ENCODE measurements at places on chromosomes 5 and 9.

DNA sequence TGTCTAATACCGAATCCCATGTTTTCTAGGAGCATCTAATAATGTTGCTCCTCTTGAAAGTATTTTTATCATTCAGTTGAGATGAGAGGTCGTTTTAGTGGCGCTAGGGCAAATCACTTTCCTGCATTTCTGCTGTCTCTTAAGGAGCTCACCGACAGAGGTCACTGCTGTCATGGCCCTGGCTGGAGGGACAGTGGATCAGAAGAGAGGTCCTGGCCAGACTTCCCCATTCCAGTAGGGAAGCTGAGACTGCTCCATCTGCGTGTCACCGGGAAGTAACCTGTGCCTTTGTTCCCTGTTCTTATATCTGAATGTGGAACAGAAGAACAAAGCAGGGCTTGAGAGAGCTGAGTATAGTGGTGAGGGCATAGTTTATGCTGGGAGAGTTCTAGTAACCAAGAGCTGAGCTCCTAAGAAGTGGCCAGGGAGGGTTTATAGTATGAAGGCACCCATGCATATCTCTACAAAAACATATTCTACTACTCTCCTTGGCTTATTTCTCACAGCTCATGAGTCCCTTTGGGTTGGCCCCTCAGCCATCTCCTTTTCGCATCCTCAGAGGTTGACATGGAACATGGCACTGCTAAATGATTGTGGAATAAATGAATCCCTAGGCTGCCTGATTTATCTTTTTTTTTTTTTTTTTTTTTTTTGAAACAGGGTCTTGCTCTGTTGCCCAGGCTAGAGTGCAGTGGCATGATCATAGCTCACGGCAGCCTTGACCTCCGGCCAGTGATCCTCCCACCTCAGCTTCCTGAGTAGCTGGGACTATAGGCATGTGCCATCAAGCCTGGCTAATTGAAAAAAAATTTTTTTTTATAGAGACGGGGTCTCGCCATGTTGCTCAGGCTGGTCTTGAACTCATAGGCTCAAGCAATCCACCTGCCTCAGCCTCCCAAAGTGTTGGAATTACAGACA is 27.2 kb downstream of the ATP6V0E1 start:
- no peak for DNase-seq

GRCh38 chr5:120103495-120103894 is 360.6 kb upstream of the PRR16 start:
- DNase-seq: no peak

DNA sequence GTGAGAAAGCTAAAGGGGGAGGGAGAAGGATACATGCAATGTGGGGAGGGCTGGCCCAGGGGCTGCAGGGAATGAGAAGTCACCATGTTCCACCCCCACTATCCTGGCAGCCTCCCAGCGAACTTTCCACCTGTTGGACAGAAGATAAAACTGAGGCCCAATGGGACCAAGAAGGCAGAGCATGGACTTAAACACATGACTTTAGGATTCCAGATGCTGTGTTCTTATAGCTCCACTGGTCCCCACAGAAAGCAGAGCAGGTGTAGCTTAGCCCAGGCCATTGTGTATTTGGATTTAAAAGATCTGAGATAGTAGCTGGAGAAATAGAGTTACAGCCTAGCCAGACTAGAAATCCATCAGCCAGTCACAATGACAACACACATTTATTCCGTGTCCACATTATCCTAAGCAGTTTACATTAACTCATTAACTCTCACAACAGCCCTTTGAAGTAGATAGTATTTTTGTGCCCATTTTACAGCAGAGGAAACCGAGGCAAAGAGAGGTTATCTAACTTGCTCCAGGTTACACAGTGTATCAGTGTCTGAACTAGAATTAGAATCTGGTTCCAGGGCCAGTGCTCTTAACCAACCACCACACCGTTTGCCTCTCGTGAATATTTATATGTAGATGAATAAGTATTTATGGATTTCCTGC is 121.0 kb downstream of the RGS3 start:
- DNase-seq: no peak

DNA sequence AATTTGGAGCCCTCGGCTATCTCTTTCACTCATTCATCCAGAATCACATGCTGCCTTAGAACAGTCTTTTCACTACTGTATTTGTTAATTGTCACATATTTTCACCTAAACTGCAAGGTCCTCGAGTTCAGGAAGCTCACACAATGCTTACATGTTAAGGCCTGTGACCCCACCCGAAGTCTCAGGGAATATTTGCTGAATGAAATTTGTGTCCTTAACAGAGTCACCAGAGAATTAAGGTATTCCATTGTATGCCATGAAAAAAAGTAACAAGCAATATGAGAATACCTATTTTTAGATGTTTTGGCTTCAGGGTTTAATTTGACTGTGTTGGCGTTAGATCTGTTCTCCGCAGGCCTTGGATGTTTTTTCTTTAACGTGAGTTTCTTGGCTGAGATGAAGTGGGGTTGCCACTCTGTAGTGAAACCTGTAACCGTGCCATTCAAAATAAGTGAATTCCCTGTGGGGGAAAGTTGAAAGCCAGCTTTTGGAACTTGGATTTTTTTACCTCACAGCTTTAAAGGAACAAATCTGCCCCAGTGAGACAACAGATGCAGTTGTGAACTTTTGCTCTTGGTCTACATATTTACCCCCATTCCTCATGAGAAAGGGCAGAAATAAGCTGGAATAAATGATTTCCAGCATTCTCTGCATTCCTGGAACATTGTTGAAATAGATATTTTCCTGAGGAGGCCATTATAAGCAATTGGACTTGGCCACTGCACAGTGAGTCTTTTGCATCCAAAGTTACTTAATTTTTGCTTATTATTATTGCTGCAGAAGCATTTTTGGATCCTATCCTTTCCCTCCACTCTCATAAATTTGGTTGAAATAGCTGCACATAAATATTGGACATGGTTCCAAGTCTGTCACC is 35.9 kb upstream of the FBP1 start:
- DNase-seq: no peak

GRCh38 chr9:83208065-83208850 is 145.3 kb upstream of the RASEF start:
- no peak for DNase-seq

- no peak for DNase-seq
These were observed 63.4 kb downstream of the MVB12B start for GRCh38 chr9:126389992-126390391.
